Stomach (tissue), 19 donors: ENCODE measurements at places on chromosomes 5 and 9.

- H3K4me3 ChIP-seq = no peak overlapping the region
- H3K4me1 ChIP-seq = peaks cover 62% of the 10 kb centered on the region
- peak overlapping the region; percentile 81 for H3K27ac ChIP-seq
- H3K27me3 ChIP-seq = no peaks in the 10 kb centered on the region
- no peak for DNase-seq
Measured at GRCh38 chr5:132465059-132465707, 25.4 kb downstream of the IRF1 start.

DNA sequence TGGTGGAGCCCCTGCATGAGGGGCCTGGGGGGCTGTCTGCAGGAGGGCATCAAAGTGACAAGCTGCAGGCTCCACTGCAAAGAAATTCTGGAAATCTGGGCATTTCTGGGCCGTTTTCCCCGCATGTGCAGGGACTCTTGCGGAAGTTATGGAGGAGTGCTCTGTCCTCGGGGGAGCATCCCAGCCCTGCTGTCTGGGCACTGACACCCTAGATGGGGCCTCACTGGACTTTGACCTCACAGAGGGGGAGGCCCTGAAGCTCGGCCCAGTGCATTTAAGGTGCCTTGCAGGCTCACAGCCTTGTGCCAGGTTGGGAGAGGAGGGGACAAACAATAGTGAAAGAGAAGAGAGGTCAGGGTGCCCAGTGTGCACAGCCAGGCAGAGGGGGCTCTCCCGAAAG is 35.4 kb downstream of the LHX3 start:
- H3K27ac ChIP-seq = no peak overlapping the region
- H3K27me3 ChIP-seq = no peaks in the 10 kb centered on the region
- no peaks in the 10 kb centered on the region for H3K4me1 ChIP-seq
- no peak overlapping the region for H3K4me3 ChIP-seq

- no peak for DNase-seq
- H3K36me3 ChIP-seq = peaks cover 12% of the 10 kb centered on the region
- H3K4me1 ChIP-seq = no peaks in the 10 kb centered on the region
- no peaks in the 10 kb centered on the region for H3K27me3 ChIP-seq
- H3K4me3 ChIP-seq = no peak overlapping the region
Measured at GRCh38 chr5:116076496-116076895, 8.3 kb upstream of the COMMD10 start.

DNA sequence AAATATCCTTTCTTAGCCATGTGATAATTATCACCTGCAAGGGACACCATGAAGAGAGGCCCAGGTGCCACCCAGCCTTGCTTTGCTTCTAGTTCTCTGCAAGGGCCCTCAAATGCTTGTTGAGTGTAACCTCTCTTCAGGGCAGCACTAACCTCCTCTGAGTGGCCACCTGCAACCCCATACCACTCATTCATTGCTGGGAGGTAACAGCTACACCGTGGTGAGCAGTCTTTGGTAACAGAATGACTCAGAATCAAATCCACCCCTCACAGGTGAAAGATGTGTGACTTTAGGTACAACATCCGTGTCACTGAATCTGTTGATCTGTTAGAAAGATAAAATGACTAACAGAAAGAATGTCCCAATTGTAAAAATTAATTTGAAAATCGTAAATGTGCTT is 365.1 kb upstream of the TRPC7 start:
- H3K4me1 ChIP-seq = no peaks in the 10 kb centered on the region
- no peak for DNase-seq
- no peak overlapping the region for H3K27ac ChIP-seq
- H3K36me3 ChIP-seq = no peaks in the 10 kb centered on the region
- no peaks in the 10 kb centered on the region for H3K27me3 ChIP-seq

- H3K4me3 ChIP-seq = no peak overlapping the region
- no peak overlapping the region for H3K27ac ChIP-seq
- DNase-seq = no peak
- no peaks in the 10 kb centered on the region for H3K4me1 ChIP-seq
- H3K36me3 ChIP-seq = peaks cover 63% of the 10 kb centered on the region
Measured at GRCh38 chr9:21812415-21812814, 10.0 kb downstream of the MTAP start.

DNA sequence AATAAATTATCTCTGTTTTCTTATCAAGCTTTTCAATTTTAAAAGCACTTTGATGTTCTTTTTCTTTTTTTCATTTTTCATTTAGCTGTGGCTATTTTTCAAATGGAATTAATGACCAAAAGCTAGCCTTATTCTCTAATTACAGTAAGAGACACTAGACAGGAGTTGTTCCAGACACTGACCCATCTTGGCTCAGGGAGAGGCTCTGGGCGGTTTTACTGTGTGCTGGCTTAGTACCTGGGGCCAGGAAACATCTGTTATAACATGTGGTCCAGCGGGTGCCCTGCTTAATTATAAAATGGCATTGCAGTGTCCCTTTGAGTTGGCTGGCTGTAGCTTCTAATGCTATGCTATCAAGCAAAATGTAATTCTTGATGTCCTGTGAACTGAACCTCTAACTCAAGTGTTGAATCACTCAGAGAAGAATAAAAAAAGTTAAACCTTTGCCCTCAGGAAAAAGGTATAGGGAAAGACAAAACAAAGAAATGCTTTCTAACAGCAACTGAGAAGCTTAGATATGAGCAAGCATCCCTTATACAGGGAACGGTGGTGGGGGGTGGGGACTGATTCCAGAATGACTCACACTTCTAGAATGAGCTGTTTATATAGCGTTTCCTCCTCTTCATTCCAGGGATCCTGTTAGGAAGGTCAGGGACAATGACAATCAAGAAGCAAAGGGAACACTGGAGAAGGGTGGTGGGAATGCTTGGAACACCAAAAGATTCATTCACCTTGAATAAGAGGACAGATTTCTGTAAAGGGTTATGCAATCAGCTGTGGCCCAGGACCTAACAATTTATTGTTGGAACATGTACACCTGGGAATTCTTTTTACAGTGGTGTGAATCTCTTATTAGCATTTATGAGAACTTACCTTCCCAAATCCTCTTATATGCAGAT is 58.7 kb upstream of the NFIB start:
- peak; percentile 84 for DNase-seq
- no peaks in the 10 kb centered on the region for H3K27me3 ChIP-seq
- H3K4me1 ChIP-seq = no peaks in the 10 kb centered on the region
- H3K27ac ChIP-seq = no peak overlapping the region

GRCh38 chr5:53874409-53874808 is 314.0 kb downstream of the NDUFS4 start:
- DNase-seq = no peak
- no peaks in the 10 kb centered on the region for H3K4me1 ChIP-seq
- no peak overlapping the region for H3K4me3 ChIP-seq

DNA sequence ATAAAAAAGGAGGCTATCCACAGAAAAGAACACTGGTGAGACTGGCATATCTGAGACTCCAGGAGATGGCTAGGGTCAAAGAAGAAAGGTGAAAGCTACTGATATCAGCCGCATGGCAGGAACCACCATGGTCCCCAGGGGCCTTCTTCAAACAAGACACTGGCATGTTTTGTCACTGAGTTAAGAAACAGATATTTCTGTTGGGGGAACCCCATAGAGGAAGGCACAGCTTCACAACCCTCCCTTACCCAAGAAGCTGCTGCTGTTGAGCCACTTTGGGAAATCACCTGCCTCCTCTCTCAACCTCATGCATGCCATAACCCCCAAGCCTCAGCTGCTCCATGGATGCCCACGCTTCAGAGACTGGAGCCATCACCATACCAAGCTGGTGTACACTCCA is 13.3 kb upstream of the BTNL3 start:
- no peaks in the 10 kb centered on the region for H3K36me3 ChIP-seq
- no peak overlapping the region for H3K27ac ChIP-seq
- no peak overlapping the region for H3K4me3 ChIP-seq
